ENCODE measurements at places on chromosomes 7 and 10.

DNA sequence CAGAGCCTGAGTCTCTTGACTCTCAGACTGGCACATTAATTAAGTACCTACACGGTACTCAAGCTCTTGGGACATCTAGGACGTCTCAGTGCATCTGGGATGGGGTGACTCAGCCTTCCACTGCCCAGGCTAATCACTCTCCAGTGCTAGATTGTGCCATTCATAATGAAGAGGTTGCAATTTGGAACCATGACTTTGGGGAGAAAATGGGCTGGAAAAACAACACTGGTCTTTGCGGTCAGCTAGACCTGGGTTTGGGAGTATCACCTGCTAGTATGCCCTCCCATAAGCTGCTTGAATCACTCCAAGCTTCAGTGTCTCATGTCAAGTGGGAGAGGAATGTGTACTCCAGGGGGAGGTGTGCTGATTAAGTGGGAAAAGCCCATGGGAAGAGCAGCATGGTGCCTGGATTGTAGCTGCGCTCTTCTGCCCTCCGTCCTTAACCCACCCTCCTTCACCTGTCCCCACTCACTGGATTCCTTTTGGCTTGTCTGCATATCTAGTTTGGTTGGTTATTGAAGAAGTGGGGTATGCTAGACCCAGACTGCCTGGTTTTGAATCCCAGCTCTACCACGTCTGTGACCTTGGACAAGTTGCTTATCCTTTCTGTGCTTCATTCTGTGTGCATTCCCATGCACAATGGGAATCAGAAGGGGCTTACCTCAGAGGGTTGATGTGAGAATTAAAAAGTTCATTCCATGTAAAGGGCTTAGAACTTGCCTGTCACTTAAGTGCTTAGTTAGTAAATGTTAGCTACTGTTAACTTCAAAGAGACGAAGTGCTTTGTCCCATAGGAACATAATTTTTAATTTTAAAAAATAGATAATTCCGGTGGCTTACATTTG, 3.8 kb downstream of the NFE2L3 start:
- DNase-seq: no peak

DNA sequence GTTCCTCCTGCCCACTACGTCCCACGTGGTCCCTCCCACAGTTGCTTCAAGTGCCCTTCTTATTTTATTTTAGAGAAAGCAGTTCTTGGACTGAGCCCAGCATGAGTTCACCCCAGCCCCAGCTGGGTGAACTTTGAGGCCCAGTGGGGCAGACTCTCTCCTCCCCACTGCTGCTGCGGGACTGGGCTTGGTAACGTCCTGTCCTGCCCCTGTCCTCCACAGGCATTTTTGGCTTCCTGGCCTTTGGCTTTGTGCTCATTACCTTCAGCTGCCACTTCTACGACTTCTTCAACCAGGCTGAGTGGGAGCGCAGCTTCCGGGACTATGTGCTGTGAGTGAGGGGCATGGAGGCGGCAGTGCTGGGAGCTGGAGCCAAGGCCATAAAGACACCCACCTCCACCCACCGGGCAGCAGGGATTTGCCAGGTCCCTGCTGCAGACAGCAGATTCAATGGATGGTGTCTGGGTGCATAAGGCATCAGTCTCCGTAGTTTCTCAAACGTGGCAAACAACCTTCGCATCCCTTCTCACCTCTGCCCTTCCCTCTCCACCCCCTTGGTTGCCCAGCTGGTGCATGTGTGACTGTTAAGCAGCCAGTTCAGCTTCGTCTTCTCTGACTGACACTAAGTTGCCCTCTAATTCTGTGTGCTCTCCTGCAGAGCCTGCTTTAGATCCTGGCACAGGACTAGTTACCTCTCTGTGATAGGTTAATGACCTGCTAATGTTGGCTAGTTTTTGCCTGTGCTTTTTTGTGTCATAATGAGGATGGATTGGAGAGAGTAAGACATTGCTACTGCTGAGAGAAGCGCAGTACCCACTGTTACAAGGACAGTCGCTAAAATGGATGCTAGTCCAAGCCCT, 15.5 kb upstream of the AHCYL2 start:
- DNase-seq: no peak

DNA sequence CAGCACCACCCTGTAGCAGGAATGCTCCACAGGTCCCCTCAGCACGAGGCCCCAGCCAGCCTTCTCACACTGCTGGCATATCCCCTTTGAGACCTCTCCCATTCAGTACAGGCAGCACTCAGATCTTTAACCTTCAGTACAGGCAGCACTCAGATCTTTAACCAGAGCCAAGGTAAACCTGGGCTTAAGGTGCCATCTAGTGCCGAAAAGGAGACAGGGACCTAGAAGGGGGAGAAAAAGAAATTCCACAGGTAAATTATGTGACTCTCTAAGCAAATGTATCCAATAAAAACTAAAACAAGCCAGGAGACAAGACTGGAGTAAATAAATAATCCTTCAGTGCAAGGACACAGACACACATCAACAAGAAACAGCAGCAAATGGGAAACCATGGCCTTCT, 358.6 kb downstream of the PTPRN2 start:
- DNase-seq: no peak

- no peak for DNase-seq
Observed at GRCh38 chr10:60470091-60470490, 80.4 kb upstream of the ANK3 start.

DNA sequence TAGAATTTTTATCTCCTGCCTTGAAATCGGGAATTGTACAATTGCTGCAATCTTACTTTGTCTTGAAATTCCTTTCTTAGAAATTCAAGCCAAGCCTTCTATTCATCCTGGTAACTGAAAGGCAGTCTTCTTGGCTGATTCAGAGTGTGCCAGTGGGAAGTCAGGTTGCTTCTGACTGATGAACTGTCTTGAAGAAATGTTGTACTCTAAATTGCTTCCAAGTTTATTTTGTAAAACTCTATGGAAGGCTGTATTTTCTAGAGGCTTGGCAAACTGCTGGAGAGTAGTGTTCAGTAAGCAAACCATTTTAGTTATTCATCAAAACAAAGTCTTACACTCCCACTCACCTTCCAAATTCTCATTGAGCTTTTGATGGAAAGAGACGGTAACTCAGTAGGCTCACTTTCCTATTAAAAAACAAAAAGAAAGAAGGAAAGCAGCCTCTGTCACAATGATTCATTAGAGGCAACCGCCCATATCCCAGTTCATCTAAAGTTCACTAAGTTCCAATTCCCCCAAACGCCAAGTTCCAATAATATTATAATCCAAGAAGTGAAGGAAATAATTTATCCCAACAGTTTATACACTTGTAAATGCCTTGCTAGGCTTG, 187.9 kb upstream of the MALRD1 start:
- no peak for DNase-seq

DNA sequence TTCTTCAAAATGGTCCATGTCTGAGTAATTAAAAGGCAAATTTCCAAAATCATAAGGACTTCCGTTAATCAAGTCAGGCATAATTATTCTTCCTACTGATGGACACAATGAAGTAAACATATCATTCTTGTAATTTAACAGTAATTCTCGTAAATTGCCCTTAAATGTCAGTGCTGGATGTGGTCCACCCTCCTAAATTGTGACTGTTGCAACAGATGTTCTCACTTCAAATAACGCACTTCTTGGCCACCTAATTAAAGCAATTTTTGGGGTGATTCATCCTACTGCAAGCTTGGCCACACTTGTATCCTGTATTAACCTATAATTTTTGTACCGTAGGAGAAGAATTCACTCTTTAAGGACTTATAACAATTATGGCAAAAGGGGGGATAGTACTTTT, 1.9 kb downstream of the COL1A2 start:
- no peak for DNase-seq

DNA sequence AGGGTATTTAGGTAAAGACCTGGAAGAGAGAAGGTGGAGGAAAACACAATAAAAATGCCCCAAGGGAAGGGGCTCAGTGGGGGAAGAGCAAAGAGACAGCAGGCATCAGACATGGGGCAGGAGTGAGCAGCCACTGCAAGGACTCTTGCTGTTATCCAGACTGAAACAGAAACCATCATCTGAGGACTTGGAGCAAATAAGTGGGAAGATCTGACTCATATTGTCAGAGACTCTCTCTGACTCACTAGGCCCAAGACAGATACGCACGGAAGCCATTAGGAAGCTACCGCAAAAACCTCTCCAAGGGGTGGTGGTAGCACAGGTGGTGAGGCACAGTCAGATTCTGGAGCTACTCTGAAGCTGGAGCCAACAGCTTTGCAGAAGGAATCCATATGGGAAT, 110.7 kb downstream of the RNF32 start:
- DNase-seq: no peak

GRCh38 chr10:58998924-58999713, 177.3 kb upstream of the PHYHIPL start:
- DNase-seq: no peak

GRCh38 chr7:120097020-120097419, 176.0 kb upstream of the KCND2 start:
- DNase-seq: no peak

- no peak for DNase-seq
Observed at GRCh38 chr10:125144693-125145623, 15.4 kb downstream of the CTBP2 start.

GRCh38 chr10:79158402-79159097, 89.8 kb downstream of the ZMIZ1 start:
- DNase-seq: no peak

DNA sequence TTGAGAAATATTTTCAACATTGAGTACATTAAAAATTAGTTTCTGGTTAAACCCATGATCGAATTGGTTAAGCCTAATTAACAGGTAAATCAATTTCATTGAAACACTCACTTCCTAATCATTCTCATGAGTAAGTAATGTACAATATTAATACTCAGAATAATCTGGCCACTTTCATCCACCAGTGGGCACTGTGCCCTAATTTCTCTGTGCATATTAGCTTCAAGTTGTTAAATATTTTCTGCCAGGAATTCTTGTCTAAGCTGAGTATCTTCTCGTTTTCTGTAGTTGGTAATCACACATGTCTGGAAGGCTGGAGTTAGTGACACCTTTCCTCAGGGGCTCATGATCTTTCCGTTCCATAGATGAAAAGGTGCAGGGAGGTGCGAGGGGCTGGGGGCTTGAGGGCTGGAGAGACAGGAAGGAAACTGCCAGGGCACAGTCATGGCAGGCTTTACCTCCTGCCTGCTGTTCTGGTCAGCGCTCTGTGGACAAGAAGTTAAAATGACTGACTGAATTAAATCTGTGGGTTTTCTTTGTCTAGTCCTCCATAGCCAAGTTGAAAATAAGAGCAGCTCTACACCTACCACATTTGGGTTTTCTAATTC, 71.9 kb downstream of the WIPF3 start:
- DNase-seq: no peak

DNA sequence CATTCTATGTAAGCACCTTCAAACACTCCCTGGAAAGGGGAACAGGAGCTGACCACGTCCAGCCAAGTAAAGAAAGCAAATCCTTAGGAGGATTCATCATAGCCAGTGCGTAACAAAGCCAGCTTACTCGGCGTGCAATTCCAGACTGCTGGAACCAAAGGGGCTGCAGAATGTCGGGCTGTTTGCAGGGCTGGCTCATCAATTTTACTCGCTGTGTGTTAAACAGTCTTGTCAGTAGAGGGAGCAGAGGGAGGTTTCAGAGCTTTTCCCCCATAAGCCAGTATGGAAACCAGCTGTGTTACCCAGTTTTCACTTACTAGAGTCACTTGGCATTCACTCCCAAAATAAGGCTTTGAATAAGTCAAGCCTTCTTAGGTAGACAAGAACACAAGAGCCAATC, 127.1 kb downstream of the KMT2E start:
- DNase-seq: no peak

GRCh38 chr7:21620054-21620453, 77.2 kb downstream of the DNAH11 start:
- no peak for DNase-seq
